ENCODE measurements at places on chromosomes 12 and 14.
A peak's percentile ranks its signal among the peaks of the same experiment; 100 is the strongest.

- DNase-seq, result no peak
Observed at GRCh38 chr12:107296681-107297089, 203.3 kb upstream of the CRY1 start.

- DNase-seq, result peak; percentile 25
Observed at GRCh38 chr14:81625343-81625742, 91.7 kb upstream of the SEL1L start.

DNA sequence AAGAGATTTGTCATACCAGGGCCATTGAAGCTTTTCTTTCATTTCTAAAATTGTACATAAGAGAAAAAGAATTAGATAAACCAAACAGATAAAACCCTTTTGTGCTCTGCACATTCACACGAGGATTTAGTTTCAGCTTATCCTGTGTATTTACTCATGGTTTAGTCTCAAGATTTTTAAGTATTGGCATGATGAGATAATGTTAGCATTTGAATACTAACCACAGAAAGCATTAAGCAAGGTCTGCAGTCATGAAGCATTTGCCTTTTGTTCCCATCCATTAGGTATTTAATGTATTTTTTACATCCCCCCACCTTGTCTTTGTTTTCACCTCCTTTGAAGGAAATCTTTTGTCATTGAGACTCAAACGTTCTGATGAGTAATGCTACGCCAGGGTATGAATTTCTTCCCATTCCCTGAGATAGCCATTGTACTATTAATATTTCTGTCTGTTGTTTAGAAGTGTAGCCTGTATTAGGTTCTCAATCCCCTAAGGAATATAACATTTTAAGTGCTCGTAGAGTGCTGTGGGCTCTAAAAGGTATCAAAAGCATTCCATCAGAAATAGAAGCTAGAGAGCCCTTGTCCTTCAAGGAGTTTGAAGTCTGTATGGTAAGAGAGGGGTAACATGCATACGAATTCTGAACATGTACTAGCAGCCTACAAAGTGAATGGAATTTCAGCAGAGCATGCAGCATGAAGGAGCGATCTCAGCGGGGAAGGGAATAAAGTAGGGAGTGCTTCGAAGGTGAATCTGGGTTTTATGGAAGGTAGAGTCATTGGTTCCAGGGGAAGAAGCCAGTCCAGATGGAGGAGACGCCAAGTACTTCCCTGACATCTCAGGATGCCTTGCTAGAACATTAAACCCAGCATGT, 22.3 kb downstream of the CRADD start:
- no peak for DNase-seq

- DNase-seq, result peak; percentile 19
Observed at GRCh38 chr12:104064842-104065427, 604 bp downstream of the HCFC2 start.

- DNase-seq, result no peak
Observed at GRCh38 chr12:19248929-19249602, 119.5 kb downstream of the PLEKHA5 start.

DNA sequence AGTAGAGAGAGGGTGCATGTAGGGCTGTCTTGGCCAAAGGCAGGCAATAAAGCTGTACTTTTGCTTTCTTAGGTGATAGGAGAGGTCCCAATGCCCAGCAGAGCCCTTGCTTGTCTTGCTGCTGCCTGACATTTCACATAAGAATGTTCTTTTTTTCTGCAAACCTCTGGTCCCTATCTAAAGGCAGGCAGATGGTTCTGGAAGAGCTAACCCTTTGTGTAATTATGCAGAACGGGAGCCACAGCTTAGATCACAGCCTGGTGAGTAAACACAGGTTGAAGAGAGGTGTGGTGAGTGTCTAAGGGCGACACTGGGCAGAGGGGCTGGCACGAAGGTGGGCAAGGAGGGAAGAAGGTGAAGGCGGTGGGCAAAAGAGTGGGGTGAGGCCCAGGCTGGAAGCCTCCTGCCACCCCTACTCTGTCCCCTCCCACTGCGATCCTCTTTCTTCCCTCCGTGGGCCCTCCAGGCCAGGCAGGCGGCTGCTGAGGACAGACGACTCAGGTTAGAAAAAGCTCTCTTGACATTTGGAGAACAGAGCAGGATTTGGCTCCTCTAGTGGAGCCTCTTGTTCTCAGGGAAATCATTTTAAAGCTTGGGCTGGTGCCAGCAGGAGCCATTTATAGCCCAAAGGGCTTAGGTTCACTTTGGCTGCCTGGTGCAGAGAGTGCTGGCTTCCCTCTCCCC, 42.8 kb downstream of the PRMT8 start:
- no peak for DNase-seq

GRCh38 chr14:74141703-74142102, 56.9 kb downstream of the LIN52 start:
- DNase-seq, result peak; percentile 47

- DNase-seq, result no peak
Observed at GRCh38 chr12:99822273-99822672, 162.5 kb downstream of the ANKS1B start.

DNA sequence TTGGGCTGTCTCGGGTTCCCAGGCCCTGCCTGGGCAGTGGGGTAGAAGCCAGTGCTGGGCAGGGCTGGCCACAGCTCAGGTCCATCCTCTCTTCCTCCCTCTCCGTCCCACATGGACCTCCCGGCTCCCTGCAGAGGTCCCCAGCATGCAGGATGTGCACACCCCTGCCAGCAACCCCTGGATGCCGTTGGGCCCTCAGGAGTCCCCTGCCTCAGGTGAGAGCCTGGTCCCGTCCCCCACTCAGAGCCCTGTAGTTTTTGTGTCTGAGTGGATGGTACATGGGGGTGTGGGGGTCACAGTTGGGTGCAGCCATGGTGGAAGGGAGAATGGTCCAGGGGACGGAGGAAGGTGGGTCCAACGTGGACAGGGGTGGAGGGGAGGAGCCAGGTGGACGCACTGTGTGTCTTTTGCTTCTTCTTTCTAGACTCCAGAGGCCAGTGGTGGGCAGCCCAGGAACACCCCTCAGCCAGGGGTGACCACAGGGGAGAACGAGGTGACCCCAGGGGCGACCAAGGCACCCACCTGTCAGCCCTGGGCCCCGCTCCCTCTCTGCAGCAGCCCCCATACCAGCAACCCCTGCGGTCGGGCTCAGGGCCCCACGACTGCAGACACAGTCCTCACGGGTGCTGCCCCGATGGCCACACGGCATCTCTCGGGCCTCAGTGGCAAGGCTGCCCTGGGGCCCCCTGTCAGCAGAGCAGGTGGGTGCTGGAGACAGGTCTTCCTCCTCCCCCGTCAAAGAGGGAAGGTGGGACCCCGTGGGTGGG, 21.7 kb downstream of the PAPLN start:
- DNase-seq, result no peak

- no peak for DNase-seq
Observed at GRCh38 chr12:18850752-18851151, 112.8 kb downstream of the CAPZA3 start.

GRCh38 chr12:110245369-110245772, 35.7 kb upstream of the ATP2A2 start:
- peak; percentile 50 for DNase-seq

DNA sequence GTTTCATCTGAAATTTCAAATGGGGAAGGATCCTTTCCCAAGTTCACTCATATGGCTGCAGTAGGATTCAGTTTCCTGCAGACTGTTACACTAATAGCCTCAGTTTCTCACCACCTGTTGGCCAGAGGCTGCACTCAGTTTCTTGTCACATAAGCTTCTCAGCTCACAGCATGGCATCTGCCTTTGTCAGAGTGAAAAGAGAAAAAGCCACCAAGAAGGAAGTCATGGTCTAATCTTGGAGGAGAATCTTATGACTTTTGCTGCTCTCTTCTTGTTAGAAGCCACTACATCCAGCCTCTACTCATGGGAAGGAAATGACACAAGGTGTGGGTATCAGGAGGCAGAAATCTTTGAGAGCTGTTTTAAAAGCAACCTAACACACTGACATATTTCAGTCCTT, 39.4 kb upstream of the BTG1 start:
- no peak for DNase-seq

DNA sequence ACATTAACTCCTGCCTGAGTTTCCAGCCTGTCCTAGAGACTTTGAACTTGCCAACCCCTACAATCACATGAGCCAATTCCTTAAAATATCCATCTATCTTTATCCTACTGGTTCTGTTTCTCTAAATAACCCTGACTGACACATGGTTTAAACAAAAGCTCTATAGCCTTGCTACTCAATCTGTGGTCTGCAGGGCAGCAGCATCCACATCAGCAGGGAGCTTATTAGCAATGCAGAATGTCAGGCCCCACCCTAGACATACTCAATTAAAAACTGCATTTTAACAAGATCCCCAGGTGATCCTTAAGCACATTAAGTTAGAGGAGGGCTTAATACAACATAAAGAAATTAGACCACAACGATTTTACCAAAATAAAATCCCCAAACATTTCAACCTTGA, 108.3 kb upstream of the CPSF6 start:
- no peak for DNase-seq

GRCh38 chr14:34362641-34363251, 99.3 kb downstream of the SPTSSA start:
- no peak for DNase-seq

DNA sequence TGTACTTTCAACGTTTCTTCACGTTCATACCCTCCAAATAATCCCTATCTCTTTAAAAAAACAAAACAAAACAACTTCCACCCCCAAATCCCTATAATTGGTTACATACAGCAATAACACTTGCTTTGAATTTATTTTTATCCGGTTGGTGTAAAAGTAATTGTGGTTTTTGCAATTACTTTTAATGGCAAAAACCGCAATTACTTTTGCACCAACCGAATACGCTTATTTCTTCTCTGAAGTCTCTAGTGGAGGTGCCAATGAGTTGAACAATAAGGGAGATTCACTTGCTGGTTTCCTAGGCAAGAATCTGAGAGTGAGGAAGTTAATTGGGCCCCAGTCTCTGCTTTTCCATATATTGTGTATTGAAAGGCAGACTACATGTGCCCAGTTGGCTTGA, 133.3 kb downstream of the DACT1 start:
- DNase-seq, result no peak

- peak; percentile 87 for DNase-seq
Observed at GRCh38 chr14:88044776-88045446, 40.0 kb downstream of the GPR65 start.

GRCh38 chr14:89370381-89370780, 46.7 kb downstream of the FOXN3 start:
- DNase-seq, result no peak

GRCh38 chr14:54208751-54209150, 188.1 kb upstream of the CDKN3 start:
- no peak for DNase-seq

GRCh38 chr14:73796893-73797542, 54.6 kb upstream of the PTGR2 start:
- DNase-seq, result no peak

- DNase-seq, result peak; percentile 78
Observed at GRCh38 chr12:219891-220352, 6.0 kb upstream of the SLC6A12 start.

- DNase-seq, result no peak
Observed at GRCh38 chr12:77724367-77724957, 106.2 kb upstream of the NAV3 start.

DNA sequence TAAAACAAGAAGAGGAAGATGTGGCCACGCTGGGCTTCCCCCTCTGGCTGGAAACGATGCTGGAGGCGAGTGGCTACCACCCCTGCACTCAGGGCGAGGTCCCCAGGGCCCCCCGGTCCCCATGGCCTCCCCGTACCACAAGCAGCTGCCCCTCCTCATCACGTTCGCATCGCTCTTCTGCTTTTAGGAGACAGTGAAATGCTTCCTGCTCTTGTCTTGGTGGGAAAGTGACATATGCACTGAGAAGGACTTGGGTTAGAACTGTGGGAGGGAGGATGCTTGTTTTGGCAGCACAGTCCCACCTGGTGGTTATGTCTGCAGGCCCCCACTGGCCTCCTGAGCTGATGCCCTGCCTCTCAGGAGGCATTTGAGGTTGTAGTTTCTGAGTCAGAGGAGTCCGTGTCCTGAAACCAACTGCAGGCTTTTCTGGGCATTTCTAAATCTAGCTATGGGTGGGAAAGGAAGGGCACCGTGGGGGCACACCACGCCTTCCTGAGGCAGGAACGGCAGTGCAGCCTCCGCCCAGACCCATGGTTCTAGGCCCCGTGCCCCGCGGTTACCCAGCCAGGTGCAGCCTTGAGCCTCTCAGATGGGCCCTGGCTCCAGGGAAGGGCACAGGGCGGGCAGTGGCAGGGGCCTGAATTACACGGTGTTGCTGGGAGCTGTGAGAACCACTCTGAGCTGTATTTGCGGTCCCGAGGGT, 139.3 kb downstream of the ADGRD1 start:
- peak; percentile 55 for DNase-seq

DNA sequence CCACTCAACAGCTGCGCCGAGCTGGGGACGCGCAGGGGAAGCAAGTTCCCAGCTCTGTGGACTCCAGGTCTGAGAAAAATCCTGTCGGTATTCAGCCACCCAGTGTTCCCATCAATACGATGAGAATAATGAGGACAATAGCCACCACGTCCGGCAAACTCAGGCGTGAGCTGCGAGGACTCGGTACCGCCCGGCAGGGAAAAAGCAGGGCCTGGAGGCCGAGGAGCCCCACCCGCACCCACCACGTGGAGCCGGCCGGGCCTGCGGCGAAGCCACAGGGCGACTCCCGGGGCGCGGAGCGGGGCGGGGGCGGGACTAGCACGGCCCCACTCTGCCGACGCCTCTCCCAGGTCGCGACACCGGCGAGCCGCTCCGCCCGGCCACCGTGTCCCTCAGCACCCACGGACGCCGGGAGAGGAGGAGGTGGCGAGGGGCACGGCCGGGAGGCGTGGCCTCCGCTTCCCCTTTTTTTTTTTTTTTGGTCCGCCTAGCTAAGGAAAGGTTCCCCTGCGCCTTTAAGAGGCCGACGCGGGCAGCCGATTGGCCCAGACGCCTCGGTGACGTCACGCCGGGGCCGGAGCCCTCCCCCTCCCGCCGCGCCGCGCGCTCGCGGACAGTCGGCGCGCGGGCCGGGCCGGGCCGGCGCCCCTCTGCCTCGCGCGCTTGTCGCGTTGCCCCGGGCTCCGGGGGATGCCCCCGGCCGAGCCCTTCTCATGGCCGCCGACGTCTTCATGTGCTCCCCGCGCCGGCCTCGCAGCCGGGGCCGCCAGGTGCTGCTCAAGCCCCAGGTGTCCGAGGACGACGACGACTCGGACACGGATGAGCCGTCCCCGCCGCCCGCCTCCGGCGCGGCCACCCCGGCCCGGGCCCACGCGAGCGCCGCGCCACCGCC, at the start of gene MLXIP:
TSS of gene MLXIP (plus strand) at position 616 of the 892 bp plus-strand sequence. CDS start at position 714, 98 bp downstream.
- peak; percentile 95 for DNase-seq

GRCh38 chr12:96513681-96514080, 24.3 kb downstream of the CFAP54 start:
- no peak for DNase-seq

DNA sequence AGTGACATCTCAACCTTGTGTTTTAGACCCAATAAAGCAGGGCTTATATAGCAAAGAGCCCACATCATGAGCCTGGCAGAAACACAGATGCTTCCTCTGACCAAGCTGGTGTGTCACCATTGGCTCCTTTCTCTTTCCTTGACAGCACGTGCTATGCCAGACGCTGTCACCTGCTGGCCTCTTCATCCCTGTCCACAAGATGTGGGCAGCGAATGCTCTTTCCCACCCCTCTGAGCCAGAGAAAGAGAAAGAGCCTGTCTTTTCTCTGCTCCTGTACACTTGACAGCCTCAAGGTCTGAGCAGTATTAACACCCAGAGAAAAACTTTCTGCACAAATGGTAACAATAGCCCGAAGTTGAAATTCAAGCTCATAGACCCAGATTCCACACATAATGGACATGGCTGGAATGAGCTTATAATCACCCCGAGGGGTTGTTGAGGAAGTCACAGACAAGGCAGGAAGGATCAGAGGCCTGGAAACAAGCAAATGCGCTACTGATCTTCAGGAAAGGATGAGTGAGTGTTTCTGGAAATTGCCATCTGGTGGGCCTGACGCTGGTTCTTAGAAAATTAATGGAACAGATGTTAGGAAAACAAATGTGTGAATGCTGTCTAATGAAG, 8.9 kb downstream of the TGFB3 start:
- DNase-seq, result no peak
